ENCODE measurements at places on chromosomes 3 and 15. TPM values are rescaled to one million over a fixed set of nuclear protein-coding genes. Genes with fewer than 3 reads are reported as not detected.

ATP10A gene
- total RNA-seq: 1.7 TPM

SLC6A11 gene
- 0.03 TPM for total RNA-seq

MST1R gene
- total RNA-seq: not detected

MAP2K1 gene
- 79.8 TPM for total RNA-seq

PPM1L gene
- total RNA-seq: 4.4 TPM

BHLHE40 gene
- 6.3 TPM for total RNA-seq

ADAMTS7 gene
- 2.4 TPM for total RNA-seq

GOLGA6A gene
- total RNA-seq: not detected

TM4SF18 gene
- not detected for total RNA-seq

USP8 gene
- total RNA-seq: 46.3 TPM

NTRK3 gene
- 10.3 TPM for total RNA-seq

ZCWPW2 gene
- 0.97 TPM for total RNA-seq

LINGO1 gene
- 0.26 TPM for total RNA-seq

SMARCC1 gene
- total RNA-seq: 89.8 TPM

GUCA1C gene
- total RNA-seq: not detected

CELF6 gene
- total RNA-seq: 0.05 TPM

PARP6 gene
- total RNA-seq: 52.5 TPM

MPI gene
- total RNA-seq: 25.5 TPM

MUSTN1 gene
- 35.7 TPM for total RNA-seq

CCRL2 gene
- total RNA-seq: not detected

EIF2A gene
- total RNA-seq: 130 TPM

DPPA2 gene
- not detected for total RNA-seq

NKTR gene
- total RNA-seq: 25.9 TPM

KLHL40 gene
- 0.71 TPM for total RNA-seq

SERINC4 gene
- not detected for total RNA-seq

CADPS gene
- not detected for total RNA-seq

MORC1 gene
- not detected for total RNA-seq

TRPM1 gene
- total RNA-seq: not detected

P2RY14 gene
- 0.04 TPM for total RNA-seq

DOCK3 gene
- total RNA-seq: 0.08 TPM

ROPN1 gene
- total RNA-seq: not detected

CKMT1A gene
- total RNA-seq: not detected

USP19 gene
- total RNA-seq: 41.2 TPM

RTP3 gene
- total RNA-seq: not detected

CFAP91 gene
- 0.10 TPM for total RNA-seq

POPDC2 gene
- 0.10 TPM for total RNA-seq

ALDH1A2 gene
- total RNA-seq: 12.6 TPM

KIF23 gene
- 137 TPM for total RNA-seq

LRRN1 gene
- 20.2 TPM for total RNA-seq

TASOR gene
- 56.7 TPM for total RNA-seq

TICRR gene
- total RNA-seq: 24.9 TPM

VIPR1 gene
- not detected for total RNA-seq

IL5RA gene
- total RNA-seq: not detected

ACAN gene
- not detected for total RNA-seq

RTP4 gene
- total RNA-seq: not detected

CCDC39 gene
- total RNA-seq: not detected
